ENCODE measurements at places on chromosomes 2 and 18.

DNA sequence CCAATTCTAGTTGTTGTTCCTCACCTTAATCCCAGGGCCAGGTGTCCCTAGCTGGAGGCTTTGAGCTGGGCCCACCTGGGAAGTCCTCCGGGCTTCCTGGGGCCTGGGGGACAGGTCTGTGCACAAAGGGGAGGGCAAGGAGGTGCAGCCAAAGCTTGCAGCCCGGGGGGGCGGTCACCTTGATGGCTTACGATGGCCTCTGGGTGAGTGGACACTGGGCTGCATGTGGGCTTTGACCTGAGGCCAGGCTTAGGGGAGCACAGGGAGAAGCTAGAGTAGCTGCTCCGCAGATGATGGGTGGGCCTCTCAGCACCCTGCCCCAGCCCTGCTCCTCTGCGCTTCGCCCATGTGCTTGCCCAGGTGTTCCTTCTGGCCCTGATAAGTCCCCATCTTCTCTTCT is 41.8 kb upstream of the HAAO start:
- no peak for DNase-seq

DNA sequence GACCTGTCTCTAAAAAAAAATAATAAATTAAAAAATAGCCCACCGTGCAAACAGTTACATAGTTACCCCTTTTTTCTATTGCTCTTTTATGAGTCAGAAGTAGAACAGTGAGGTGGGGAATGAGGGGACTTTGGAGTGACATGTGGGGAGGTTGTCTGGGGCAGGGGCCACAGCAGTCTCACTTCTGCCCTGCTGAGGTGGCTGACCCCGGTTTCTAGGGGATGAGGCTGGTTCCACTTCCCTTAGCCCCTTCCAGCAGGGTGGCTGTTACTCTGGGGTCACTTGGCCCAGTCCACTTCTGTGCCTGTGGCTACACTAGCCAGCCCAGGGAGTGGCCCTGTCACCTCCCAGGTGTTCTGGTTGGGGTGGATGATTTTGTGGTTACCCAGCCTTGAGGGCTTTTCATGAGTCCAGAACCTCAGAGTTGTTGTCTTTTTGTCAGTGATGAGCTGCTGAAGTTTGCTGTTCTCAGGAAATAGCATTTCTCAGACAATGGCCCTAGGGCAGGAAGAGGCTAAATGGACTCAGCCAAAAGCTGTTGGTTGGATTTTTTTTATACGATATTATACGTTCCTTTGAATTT is 28.0 kb upstream of the SCLY start:
- no peak for DNase-seq

DNA sequence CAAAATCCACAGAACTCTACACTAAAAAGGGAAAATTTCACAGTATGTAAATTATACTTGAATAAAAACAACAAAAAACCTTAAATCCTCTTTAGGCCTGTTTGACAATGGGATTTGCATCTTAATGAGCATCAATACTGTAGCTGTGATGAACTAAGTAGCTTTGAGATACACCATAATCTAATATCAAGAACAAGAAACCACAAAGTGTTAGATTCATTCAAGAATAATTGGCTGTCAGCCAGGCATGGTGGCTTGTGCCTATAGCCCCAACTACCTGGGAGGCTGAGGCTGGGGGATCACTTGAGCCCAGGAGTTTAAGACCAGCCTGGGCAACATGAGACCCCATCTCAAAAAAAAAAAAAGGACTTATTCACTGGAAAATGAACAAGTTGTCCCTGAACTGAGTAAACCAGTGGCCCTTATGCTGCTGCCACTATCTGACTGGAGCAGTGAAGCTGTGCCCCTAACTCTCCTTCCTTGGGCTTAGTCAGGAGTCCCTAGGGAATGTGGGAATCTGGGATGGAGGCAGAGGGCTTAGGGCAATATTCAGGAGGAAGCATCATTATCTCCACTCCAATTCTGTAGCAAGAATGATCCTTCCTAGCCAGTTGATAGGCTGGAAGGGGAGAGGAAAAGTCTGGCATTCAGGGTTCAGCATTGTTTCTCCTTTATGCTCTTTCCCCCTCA is 88.5 kb downstream of the PRKCE start:
- peak; percentile 71 for DNase-seq

DNA sequence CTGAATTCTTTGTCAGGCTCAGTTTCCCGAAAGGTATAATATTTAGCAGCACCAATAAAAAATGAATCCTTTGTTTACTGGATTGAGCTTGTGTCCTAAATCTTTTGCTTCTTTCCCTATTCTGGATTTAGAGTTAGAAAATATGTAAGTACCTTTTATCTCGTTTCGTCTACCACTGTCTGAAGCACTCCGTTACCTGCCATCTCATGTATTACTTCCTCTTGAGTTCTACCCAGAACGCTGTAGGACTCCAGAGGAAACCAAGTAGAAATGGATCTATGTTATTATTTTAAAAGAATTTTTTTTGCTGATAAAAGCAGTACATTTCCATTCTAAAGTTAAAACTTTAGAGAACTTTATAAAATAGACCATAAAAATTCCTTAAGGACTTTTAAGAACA is 13.5 kb downstream of the ANKRD12 start:
- no peak for DNase-seq

GRCh38 chr18:23689616-23690504 is 607 bp downstream of the LAMA3 start:
- no peak for DNase-seq

GRCh38 chr18:79377187-79377891 is 18.4 kb upstream of the NFATC1 start:
- no peak for DNase-seq

DNA sequence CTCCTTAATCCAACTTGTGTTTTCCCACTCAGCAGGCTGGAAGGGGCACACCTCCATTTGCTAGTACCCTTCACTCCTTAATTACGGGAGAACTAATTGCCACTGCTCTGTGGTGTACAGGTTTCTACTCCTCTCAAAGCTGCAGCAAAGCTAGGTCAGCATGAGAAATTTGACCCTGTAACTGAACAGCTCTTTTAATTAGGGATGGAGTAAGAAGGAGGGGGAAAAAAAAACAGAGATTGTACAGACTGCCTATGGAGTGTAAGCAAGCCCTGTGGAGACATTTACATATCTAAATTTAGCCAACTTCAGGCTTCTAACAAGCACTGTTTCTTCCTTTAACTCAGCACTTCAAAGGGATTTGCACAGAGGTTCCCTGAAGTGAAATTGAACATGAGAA is 629.7 kb upstream of the SETBP1 start:
- DNase-seq: no peak

DNA sequence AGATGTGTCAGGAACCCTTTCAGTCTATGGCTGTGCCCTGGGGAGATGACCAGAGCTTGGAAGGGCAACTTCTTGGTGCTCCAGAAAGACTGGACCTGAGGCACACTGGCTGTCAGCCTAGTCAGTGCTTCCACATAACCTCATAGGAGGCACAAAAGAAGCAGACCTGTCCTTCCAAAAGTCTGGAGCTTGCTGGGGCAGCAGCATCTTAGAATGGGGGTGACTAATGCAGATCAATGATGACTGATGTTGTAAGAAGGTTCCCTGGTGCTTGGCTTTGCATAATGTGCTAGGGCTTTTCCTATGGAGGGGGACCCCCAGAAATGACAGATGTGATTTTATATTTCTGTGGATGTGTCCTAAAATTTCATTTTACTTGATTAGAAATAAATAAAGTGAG is 255.7 kb upstream of the THUMPD2 start:
- no peak for DNase-seq

GRCh38 chr18:45167631-45168280 is 447.5 kb upstream of the SLC14A2 start:
- peak; percentile 66 for DNase-seq

GRCh38 chr2:143282684-143283083 is 153.5 kb downstream of the ARHGAP15 start:
- DNase-seq: no peak

- DNase-seq: no peak
These were observed 44.6 kb upstream of the B3GNT2 start for GRCh38 chr2:62151306-62151638.

GRCh38 chr2:128790541-128791001 is 471.9 kb upstream of the HS6ST1 start:
- no peak for DNase-seq

DNA sequence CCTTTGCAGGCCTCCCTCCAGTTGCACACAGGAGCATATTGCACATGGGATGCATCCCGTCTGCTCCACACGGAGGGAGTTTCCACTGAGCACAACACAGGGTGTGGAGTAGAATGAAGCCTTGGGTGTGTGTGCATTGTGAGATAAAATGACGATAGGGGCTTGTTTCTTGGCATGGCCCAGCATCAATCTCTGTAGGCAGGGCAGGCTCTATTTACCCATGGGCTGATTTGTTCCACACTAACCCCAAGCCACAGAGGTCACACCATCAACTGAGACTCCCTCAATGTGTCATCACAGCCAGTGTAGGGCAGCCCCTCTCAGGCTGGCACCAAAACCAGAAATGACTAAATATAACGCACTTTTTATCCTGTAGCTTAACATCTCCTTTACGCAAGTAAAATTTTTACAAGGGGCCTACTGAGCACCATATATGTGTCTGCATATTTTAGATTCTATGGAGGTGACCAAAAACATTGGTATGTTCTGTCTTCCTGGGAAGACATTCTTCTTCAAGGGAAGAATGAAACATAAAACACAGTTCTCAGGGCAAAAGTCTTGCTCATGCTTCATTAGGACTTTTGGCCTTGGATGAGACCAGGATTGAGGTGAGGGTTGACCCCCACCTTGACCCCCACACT is 2.7 kb upstream of the GKN1 start:
- peak; percentile 97 for DNase-seq

DNA sequence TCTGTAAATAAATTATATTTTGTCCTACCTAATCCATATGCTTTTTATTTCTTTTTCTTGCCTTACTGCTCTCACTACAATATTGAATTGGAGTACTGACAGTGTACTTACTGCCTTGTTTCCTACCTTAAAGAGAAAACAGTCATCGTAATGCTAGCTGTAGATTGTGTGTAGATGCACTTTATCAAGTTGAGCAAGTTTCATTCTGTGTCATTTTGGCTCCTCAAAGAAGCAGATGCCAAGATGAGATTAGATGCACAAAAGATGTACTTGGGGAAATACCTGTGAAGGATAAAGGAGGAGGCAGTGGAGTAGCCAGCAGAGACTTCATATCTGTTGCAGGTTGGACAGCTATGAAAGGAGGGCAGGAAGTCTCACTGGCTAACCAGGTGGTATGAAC is 145.5 kb downstream of the FTCDNL1 start:
- DNase-seq: no peak

GRCh38 chr18:72086421-72086820 is 457.7 kb downstream of the CBLN2 start:
- DNase-seq: peak; percentile 19

DNA sequence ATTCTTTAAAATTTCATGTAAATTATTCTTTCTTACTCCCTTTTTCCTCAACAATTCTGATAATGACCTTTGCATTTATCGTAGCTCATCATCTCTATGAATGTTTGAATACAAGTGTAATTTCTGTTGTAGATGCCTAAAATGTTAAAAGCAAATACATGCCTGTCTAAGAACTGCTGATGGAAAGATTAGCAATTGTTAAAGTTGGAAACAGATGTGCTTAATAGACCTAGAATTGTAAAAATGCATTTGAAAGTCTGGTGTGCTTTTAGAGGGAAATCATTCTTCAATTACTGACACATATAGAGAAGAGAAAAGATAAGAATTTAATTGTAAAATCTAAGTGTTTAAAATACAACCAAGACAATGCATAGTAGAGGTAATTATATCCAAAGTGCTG is 50.4 kb downstream of the CCDC102B start:
- DNase-seq: no peak

GRCh38 chr2:179050755-179051154 is 818 bp upstream of the CCDC141 start:
- DNase-seq: no peak

DNA sequence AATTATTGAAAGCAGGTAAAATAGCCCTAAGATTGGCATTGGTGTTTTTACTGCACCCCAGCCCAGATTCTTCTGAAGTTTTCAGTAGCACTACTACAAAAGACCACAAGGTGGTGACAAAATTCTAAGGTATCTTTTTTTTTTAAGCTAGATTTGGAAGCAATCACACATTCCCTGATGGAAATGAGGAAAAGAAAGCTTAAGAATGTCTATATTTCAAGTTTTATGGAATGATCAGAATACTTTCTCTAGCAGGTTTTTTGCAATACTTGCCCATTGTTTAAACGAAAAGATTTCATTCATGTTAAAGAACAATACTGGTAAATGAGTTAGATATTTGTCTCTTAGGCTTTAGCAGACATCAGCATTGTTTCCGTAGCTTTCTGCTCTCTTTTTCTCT is 32.1 kb upstream of the ZNF638 start:
- peak; percentile 31 for DNase-seq

DNA sequence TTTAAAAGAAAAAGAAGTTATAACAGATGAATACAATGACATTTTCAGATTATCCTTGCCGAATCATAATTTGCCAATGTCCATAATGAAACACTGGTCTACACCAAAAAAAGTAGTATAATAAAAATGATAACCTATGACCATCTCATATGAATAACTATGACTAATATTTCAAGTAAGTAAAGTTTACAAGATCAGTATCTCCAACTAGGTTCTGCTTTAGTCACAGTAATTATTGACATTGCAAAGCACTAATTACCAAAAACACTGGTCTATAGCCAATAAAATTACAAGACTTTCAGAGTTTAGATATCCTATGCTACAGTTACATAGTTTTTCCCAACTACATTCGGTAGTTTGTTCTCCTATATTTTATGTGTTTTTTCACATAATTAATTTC is 136.7 kb downstream of the MEMO1 start:
- no peak for DNase-seq

GRCh38 chr2:68917034-68917718 is 35.5 kb downstream of the GKN2 start:
- DNase-seq: no peak

- DNase-seq: peak; percentile 19
These were observed 45.4 kb upstream of the MC4R start for GRCh38 chr18:60417946-60418345.

GRCh38 chr2:120986898-120987650 is 251.4 kb downstream of the GLI2 start:
- DNase-seq: no peak

GRCh38 chr2:29343830-29344229 is 228.6 kb downstream of the CLIP4 start:
- no peak for DNase-seq

DNA sequence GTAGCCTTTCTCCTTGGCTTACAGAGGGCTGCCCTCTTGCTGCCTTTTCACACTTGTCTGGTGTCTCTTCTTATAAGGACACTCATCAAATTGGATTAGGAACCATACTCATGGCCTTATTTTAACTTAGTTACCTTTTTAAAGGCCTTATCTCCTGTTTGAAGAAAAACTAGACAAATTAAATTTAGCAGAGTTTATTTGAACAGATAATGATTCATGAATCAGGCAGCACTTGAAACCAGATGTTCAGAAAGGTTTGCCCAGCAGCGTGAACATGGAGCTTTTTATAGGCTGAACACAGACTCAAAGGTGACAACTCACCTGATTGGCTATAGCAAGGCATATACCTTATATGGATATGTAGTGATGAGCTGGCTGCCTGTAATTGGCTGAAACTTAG is 238.0 kb downstream of the GULP1 start:
- DNase-seq: no peak

DNA sequence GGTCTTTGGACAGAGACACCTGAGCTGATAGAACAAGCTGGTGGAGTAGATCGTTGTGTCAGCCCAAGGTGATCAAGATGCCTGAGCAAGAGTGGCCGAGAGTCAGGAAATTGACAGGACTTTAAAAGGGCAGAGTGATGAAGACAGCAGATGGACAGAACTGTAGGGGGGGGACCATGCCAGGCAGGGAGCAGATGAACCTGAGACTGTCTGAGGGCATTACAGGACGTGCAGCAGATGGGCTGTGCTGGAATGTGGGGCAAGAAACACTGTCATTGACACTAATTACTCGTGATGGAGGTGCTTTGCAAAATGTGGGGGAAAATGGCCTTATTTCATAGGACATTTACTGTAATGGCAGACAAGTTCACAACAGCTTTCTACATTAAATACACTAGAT is 225.0 kb downstream of the THSD7B start:
- no peak for DNase-seq

Data from fibroblast of skin of right quadriceps (primary cell).